Activated T-helper 17 cell treated with anti-CD3 and anti-CD28 coated beads, Interleukin-2, amount 50 U/mL, for 72 hours (primary cell): ENCODE measurements at places on chromosomes 5 and 9. TPM values are rescaled to one million over a fixed set of nuclear protein-coding genes. Genes with fewer than 3 reads are reported as not detected.
A peak's percentile ranks its signal among the peaks of the same experiment; 100 is the strongest.

GRCh38 chr5:144944936-144945335 is 774.3 kb downstream of the KCTD16 start:
- no peak for ATAC-seq

DNA sequence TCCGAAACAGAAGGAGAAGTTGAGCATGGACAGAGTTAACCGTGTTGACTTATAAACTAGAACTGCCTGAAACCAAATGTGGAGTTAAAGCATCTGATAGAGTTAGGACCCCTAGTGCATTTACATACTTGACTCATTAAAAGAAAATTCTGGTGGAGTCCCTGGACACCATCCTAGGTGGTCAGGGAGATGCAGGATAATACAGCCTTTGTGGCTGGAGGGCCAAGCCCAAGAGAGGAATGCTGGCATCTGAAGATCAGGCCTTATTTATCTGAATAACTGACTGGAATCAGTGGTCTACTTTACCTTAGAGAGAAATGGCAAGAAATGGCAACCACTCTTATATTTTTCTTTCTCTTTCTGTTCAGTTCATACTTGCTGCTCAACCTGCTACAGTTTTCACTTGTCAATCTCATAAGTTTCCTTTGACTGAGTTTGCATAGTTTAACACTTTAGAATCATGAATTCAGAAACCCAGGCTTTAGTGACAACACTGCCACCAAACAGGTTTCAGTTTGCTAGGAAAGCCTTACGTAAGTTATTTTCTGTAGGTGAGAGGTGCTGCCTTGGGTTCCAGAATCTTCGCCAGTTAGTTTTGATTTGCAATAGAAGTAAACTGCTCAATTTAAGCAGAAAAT is 10.2 kb downstream of the CMYA5 start:
- ATAC-seq, result peak; percentile 69

- ATAC-seq, result no peak
These were observed 3.7 kb upstream of the PAPPA start for GRCh38 chr9:116149844-116150243.

DNA sequence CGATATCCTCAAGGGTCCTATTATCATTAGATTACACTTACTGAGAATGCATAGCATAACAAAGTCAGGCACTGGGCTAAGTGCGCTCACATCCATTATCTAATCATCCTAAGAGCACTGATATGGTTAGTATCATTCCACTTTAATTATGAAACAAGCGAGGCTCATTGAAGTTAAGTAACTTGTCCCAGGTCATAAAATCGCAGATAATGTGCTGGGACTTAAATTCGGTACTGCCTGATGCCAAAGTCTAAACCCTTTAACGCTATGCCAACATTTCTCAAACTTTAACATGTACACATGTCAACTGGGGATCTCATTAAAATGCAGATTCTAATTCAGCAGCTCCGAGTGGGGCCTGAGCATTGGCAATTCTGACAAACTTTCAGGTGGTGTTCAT is 204.7 kb downstream of the PTTG1 start:
- ATAC-seq, result no peak

- ATAC-seq, result no peak
These were observed 25.6 kb downstream of the PCA3 start for GRCh38 chr9:76789840-76790239.

DNA sequence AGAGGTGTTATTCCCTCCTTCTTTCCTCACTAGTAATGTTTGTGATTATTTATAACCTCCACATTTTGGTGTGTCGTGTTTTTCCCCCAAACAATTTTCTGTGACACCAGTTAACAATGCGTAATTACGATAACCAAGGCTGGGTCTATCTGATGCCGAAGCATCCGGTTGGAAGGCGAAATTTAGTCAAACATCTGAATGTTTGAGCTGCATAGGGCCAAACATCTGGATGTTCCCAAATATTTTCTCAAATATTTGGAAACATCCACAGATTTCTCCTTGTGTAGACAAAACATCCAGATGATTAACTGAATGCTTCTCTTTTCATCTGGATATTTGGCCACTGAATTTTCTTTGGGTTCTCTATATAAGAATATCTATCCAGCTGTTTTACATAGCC is 371.7 kb downstream of the NFIB start:
- no peak for ATAC-seq

DNA sequence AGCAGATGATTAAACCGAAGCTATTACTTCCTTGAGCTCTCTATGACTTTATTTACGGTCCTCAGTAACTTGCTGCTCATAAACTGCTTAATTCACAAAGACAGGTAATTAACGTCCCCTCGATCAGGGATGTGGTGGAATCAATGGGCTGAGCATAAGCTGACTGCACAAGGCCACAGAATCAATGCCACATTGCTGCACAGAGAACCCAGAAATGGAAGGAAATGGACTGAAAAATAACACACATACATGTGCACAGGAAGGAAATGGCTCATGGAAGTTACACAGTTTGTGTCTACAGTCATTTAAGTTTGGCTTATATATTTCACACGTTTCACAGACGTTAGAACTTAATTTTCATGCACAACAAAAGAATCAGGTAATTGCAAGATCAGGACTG is 118.3 kb upstream of the KLF9 start:
- no peak for ATAC-seq

DNA sequence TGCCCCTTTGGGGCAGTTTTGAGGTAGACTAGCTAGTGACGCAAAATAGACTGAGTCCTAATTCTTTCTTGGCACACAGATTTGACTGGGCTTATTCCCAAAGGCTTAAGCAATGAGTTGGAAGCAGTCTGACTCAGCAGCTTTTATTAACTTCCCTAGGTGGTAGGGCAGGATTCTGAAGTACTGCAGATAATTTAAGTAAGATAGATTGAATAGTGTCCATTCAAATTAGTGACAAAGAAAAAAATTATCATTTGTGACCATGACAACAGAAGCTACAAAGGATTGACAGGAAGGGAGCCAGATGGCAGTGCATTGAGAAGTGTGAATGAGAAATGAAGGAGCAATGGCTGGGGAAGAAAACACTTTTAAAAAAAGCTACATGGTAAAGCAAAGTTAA is 649.4 kb downstream of the CDH9 start:
- no peak for ATAC-seq

- ATAC-seq, result no peak
These were observed 434.7 kb downstream of the DTWD2 start for GRCh38 chr5:118553662-118554061.

GRCh38 chr5:151904127-151904526 is 20.5 kb downstream of the GLRA1 start:
- ATAC-seq, result no peak

DNA sequence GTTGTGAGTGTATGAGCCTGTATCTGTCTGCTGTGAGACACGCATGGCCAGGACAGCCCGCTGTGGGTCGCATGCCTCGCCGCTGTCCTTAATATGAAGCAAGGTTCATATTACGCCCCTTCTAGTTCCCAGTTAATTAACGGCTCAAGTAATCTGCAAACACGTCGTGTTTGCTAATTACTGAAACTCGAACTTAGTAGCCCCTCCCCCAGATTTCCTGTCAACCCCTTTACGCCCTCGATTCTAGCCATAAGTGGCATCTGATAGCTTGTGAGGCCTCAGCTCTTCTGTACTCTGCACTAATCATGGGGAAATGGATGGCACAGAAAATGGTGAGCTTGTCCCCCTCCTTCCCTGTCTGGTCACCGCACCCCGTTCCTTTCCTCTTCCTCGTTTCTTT is 116.9 kb upstream of the OTULINL start:
- no peak for ATAC-seq

DNA sequence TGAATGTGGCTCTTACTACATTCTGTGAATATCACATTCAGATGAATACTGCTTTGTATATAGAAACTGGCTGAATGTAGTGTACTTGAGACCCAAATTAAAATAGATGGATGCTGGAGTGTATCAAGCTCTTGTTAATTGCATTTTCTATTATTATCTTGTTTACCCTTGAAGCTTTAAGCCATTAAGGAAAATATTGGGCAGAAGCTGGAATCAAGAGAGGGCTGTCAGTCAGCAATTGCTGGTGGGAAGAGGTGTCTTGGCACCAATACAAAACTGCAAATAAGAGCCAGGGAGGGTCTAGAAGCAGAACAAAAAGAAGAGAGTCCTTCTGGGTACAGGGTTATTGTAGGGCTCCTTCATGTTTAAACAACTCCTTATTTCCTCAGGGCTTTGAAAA is 38.8 kb downstream of the MUSK start:
- ATAC-seq, result no peak

GRCh38 chr5:104198156-104198555 is 635.6 kb upstream of the NUDT12 start:
- no peak for ATAC-seq

DNA sequence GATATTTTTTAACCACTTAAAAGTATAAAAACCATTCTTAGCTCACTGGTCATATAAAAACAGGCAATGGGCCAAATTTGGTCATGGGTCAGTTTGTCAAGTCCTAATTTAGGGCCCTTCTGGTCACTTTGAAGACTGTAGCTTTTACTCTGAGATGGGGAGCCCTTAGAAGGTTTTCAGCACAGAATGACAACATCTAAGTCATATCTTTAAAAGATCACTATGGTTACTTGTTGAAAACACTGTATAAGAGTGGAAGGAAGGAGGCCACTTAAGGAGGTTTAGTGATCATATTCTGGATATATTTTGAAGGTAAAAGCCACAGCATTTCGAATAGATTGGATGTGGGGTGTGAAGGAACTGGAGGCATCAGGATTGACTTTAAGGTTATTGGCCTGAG is 76.7 kb downstream of the STRBP start:
- ATAC-seq, result no peak

- ATAC-seq, result peak; percentile 85
These were observed 38.2 kb downstream of the GZMK start for GRCh38 chr5:55062039-55062779.

GRCh38 chr5:56669534-56670483 is 145.5 kb upstream of the MAP3K1 start:
- peak; percentile 95 for ATAC-seq

DNA sequence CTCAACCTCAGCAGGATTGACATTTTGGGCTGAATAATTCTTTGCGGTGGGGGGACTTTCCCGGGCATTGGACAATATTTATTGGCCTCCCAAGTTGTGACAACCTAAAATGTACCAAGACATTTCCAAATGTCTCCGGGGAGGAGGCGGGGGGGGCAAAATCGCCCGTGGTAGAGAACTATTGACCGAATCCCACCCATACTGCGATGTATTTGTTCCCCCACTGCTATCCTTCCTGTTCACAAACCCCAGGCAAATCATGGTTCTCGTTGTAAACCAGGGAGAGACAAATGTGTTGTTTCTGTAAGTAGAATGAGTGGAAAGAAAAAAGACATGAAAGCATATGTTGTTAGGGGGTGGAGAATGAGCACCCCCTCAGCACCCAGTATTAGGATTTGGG is 141.9 kb downstream of the PSAT1 start:
- no peak for ATAC-seq

DNA sequence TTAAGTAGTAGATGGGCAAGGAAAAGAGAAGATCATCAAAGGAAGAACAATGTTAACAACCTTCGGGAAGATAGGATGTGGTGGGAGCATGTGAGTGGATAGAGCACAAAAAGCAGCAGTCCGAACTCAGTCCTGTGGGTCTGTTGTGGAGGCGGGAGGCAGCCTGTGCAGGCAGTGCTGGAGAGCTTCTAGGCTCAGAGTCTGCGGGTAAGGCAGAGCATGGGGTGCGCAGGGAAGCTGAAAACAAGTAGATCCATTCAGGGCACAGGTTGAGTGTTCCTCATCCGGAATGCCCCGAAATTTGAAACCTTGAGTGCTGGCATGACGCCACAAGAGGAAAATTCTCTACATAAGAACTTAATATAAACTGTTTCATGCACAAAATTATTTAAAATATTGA is 84.9 kb downstream of the PPIC start:
- ATAC-seq, result no peak

DNA sequence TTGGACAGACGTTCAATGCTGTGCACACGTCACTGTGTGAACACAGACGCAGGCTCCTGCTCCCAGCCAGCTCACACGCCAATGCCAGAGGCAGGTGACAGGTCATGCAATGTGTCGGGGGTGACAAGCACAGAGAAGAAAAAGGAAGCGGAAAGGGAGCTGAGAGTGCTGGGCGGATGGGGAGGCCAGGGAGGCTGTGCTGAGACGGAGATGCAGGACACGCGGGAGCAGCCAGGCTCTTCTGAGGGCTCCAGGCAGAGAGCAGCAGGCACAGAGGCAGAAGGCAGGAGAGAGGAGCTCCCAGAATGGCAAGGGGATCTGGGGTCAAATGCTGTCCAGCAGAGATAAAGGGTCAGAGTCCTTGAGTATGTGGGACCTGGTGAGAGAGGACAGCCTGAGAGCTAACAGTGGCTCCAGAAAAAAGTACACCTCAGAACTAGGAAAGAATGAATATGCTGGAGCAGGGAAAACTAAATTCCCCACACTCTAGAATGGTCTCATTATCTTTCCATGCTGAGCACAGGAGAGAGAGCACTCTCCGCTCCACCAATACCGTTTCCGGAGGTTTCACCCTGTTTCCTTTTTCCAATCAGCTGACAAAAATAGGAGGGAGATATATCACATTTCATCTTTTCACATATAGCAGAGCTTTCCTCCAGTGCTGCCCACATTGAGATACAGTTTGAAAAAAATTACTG is 32.8 kb upstream of the NSMF start:
- ATAC-seq, result no peak

GRCh38 chr9:134545543-134546245 is 95.9 kb upstream of the COL5A1 start:
- no peak for ATAC-seq

DNA sequence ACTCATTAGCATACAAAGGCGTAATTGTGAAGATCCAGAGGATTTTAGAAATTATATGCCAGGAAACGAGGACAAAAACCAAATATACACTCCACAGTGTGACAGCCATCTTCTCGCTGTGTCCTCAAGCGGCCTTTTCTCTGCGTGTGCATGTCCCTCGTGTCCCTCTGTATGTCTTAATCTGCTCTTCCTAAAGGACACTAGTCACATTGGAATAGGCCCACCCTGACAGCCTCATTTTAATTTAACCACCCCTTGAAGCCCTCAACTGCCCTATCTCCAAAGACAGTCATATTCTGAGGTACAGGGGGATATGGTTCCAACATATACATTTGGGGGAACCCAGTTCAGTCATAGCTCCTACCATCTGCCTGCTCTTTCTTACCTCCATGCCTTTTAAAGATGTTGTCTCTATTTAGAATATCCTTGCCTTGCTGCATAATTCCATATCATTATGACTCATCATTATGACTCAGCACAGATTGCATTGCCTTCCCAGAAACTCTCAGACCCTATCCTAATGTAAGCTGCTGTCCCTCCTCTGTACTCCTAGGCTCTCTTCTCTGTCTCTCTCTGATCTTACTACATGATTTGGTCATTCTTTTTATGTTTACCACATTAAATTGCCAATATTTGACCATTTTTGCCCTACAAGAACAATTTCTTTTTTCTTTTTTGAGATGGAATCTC is 210.9 kb downstream of the AOPEP start:
- no peak for ATAC-seq

The SNX24 gene
- 9.5 TPM for total RNA-seq

The PRSS3 gene
- not detected for total RNA-seq

The IFNB1 gene
- total RNA-seq, result not detected

The SPACA9 gene
- total RNA-seq, result 1.3 TPM

The IGFBPL1 gene
- total RNA-seq, result not detected

The UNC5A gene
- total RNA-seq, result not detected

The NFIB gene
- total RNA-seq, result not detected

The MED22 gene
- 29.9 TPM for total RNA-seq

The CDH9 gene
- not detected for total RNA-seq

The PCDHGA9 gene
- total RNA-seq, result not detected

The LCNL1 gene
- total RNA-seq, result 0.11 TPM

The PCDHA3 gene
- not detected for total RNA-seq

The RABEPK gene
- total RNA-seq, result 17.4 TPM
